ENCODE measurements at places on chromosomes 4 and X. TPM values are rescaled to one million over a fixed set of nuclear protein-coding genes. Genes with fewer than 3 reads are reported as not detected.

Gene GLOD5
- total RNA-seq = not detected

Gene PRRG3
- total RNA-seq = not detected

Gene RAB41
- not detected for total RNA-seq

Gene KLHL13
- 0.20 TPM for total RNA-seq

Gene ABLIM2
- 17.2 TPM for total RNA-seq

Gene BTC
- 7.5 TPM for total RNA-seq

Gene TSPAN6
- 16.7 TPM for total RNA-seq

Gene NKX1-1
- not detected for total RNA-seq

All from transverse colon (tissue), 4 donors.